ENCODE measurements at places on chromosomes 5 and 9. TPM values are rescaled to one million over a fixed set of nuclear protein-coding genes. Genes with fewer than 3 reads are reported as not detected.

The PCDHA12 gene
- not detected for total RNA-seq

The DYNC2I2 gene
- 112 TPM for total RNA-seq

The CD274 gene
- total RNA-seq: 2.9 TPM

The KCNV2 gene
- not detected for total RNA-seq

The GGTA1 gene
- total RNA-seq: not detected

The IL13 gene
- not detected for total RNA-seq

The LRRC19 gene
- not detected for total RNA-seq

The PHF24 gene
- 0.74 TPM for total RNA-seq

The OCLN gene
- 4.2 TPM for total RNA-seq

The ADAMTSL2 gene
- total RNA-seq: not detected

The IFNA21 gene
- total RNA-seq: not detected

The EGFL7 gene
- 2.1 TPM for total RNA-seq

The TBC1D2 gene
- 20.2 TPM for total RNA-seq

The NPDC1 gene
- 19.6 TPM for total RNA-seq

Data from bronchus fibroblast of lung (primary cell).